ENCODE measurements at places on chromosomes 13 and 19.
A peak's percentile ranks its signal among the peaks of the same experiment; 100 is the strongest.

- peak; percentile 53 for DNase-seq
Measured at GRCh38 chr19:46265217-46265828, 31.5 kb upstream of the HIF3A start.

DNA sequence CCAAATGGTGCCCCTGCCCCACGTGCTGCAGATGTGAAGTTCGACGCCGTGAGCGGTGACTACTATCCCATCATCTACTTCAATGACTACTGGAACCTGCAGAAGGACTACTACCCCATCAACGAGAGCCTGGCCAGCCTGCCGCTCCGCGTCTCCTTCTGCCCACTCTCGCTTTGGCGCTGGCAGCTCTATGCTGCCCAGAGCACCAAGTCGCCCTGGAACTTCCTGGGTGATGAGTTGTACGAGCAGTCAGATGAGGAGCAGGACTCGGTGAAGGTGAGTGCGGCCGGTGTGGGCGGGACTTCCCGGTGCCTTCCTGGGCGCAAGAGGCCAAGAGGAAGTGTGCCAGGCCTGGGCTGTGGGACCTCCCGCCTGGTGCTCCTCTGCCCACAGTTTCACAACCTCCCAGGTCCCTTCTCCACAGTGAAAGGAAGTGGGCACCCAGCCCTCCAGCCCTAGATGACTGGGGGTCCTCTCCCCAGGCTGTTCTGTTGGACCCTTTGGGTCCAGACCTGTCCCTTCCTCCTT, 14.1 kb upstream of the RELB start:
- DNase-seq = no peak

- DNase-seq = no peak
Measured at GRCh38 chr13:36154567-36155291, 23.5 kb upstream of the DCLK1 start.

- no peak for DNase-seq
Measured at GRCh38 chr19:45473682-45474605, 6.1 kb downstream of the FOSB start.

- DNase-seq = peak; percentile 47
Measured at GRCh38 chr19:57888560-57889231, at the start of gene ZNF814. ZNF814 (minus strand) TSS chr19:57889037; CDS start chr19:57888802, 235 bp downstream.

DNA sequence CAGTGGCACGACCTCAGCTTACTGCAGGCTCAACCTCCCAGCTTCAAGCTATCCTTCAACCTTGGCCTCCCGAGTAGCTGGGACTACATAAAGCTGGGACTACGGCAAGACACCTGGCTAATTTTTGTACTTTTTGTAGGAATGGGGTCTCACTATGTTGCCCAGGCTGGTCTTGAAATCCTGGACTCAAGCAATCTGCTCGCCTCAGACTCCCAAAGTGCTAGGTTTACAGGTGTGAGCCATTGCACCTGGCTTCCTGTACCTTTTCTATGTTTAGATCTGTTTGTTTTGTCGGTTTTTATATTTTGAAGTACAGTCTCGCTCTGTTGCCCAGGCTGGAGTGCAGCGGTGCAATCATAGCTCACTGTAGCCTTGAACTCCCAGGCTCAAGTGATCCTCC, 17.5 kb upstream of the TICAM1 start:
- no peak for DNase-seq

- DNase-seq = no peak
Measured at GRCh38 chr19:16184665-16185122, 516 bp upstream of the FAM32A start.

DNA sequence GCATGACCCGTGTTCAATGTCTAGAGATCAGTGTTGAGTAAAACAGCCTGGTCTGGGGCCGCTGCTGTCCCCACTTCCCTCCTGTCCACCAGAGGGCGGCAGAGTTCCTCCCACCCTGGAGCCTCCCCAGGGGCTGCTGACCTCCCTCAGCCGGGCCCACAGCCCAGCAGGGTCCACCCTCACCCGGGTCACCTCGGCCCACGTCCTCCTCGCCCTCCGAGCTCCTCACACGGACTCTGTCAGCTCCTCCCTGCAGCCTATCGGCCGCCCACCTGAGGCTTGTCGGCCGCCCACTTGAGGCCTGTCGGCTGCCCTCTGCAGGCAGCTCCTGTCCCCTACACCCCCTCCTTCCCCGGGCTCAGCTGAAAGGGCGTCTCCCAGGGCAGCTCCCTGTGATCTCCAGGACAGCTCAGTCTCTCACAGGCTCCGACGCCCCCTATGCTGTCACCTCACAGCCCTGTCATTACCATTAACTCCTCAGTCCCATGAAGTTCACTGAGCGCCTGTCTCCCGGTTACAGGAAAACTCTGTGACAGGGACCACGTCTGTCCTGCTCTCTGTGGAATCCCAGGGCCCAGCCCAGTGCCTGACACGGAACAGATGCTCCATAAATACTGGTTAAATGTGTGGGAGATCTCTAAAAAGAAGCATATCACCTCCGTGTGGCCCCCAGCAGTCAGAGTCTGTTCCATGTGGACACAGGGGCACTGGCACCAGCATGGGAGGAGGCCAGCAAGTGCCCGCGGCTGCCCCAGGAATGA, 1.5 kb upstream of the CEACAM5 start:
- DNase-seq = no peak

DNA sequence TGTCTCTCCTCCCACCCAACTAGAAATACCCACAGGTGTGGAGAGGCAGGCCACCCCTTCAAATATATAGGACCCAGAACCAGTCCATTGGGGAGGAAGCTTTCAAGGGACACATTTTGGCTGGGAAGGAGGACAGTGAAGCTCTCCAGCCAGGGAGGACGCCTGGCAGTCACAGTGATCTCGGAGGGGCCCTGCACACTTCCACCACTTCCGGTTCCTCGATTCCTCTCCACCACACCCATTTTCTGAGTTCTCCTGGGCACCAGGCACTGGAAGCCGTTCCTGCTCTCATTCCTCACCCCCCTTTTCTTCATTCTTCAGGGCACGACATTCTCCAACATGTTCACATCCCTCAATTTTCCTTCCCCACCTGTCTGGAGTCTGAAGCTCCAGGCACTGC, 30.4 kb upstream of the CEACAM21 start:
- no peak for DNase-seq

DNA sequence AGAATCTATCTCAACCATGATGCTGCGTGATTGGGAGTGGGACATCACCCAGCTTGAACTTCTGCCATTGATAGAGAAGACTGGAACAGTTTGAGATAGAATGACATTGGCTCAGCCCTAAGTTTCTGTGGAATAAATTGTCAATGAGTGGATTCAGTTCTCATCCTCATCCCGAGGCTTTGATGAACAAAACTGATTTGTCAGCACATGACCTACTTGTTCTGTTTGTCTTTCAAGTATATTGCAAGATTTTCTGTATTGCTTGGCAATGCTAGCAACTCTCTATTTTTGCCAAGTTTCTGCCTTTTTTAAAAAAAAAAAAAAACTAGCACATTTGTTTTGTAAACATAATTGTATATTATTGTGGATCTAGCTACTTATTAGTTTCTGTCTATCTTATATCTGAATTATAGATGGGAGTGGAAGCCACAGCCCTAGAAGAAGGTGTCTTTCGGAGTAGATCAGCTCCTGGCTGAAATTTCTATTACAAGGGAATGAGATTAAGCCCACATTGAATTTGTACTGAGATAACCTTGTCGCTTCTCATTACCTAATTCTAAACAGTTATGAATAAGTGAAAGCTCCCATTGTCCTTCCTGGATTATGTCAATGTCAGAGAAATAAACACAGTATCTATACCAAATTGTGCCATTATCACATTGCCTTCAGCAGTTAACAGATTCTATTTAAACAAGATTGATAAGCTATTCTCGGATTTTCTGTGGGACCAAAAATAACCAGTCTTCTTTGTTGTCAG, 166.1 kb downstream of the TNFSF13B start:
- DNase-seq = no peak

GRCh38 chr19:50230379-50231351, 27.2 kb downstream of the MYH14 start:
- no peak for DNase-seq

DNA sequence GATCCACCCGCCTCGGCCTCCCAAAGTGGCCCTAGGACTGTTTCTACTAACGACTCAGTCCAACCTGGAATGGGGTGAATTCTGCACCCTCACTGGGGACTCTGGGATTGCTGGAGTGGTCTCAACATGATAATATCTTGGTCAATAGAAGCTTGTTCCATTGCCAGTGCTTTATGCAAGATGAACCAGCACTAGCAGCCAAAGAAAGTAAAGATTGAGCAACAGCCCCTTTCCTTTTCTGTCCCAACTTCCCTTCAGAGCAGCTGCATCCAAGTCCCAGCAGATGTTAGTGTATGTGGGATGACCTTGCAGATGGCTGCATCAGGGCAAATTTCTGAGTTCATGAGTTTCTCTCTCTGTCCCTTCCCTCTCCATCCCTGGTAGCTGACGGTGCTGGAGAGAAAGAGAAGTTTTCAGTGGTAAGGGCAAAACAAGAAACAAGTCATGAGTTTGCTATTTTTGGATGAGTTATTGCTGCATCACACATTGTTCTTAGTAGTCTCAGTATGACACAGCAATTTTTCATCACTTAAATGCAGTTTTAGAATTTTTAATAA, 183.6 kb upstream of the EDNRB start:
- DNase-seq = peak; percentile 23

GRCh38 chr13:34155931-34156607, 338.1 kb downstream of the RFC3 start:
- no peak for DNase-seq

GRCh38 chr19:41311072-41311471, 1.1 kb downstream of the CCDC97 start:
- DNase-seq = no peak

- no peak for DNase-seq
Measured at GRCh38 chr19:11364935-11365334, 9.5 kb upstream of the SWSAP1 start.

DNA sequence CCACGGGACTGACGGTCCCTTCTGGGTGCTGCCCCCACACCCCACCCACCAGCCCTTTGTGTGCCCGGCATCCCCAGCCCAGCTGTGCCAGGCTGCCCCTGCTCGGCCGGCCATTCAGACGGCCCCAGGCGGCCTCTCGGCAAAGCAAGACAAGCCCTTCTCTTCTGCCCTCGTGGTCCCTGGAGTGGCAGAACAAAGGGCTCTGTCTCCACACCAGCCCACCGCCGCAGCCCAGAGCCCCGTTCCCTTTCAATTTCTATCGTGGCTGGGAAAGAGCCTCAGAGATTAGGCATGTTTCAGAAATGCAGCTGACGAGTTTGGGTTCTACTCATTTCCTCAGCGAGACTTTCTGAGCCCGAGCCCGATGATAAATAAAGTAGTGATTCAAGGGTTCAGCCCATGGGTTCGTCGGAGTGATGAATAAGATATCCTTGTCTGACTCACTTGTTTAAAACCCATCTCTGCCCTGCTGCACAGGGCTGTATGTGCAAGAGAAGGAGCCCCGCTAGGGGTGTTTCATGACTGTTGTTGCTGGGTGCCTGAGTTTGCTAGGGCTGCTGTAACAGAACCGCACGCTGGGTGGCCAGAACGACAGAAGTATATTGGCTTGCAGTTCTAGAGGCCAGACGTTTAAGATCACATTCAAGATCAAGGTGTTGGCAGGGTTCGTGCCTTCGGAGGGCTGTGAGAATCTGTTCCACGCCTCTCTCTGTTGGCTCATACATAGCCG, 4.3 kb downstream of the MYO9B start:
- DNase-seq = peak; percentile 93

- no peak for DNase-seq
Measured at GRCh38 chr19:30046522-30046921, 104.5 kb downstream of the URI1 start.

DNA sequence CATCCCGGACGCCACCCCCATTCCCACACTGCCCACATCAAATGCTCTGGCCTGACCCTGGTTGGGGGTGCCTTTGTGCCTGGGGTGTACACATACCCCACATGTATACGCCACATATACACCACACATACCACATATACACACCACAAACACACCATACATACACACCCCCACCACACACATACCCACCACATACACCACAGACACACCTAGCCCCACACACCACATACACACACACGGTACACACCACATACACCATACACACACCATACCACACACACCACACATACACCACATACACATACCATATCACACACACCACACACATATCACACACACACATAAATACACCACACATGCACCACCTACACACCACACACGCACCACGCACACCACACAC, 10.2 kb downstream of the ERFL start:
- DNase-seq = no peak

GRCh38 chr19:13989487-13989886, 16.6 kb downstream of the RFX1 start:
- DNase-seq = no peak

DNA sequence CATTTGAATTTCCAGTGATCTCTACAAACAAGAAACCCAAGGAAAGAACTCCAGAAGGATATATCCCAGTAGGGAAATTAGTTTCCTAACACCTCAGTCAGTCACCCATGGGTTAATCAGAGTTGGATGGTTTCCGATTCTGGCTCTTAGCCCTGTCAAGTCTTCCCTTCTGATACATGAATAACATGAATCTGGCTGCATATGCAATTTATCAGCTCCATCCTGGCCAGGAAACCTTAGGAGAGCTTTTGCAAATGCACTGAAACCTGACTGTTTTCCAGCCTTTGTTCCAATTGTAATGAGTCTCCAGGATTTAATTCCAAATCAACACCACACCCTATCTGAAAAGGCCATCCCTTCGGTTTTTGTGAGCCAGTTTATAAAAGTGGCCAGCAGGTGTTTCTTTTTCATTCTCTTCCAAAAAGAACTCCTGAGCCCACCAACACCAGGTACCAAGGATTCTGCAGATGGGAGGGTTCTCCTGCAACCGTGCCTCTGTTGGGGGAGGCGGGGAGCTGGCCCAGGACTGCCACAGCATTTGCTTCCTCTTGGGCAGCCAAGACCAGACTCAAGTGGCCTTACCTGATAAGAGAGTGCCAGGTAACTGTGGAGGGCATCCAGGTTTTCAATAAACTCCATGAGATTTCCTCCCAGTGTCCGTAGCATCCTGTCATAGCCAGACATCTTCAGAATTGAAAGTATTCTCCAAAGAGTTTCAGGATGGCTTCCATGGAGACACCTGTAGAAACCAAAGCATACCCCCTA, 77.5 kb downstream of the C13orf42 start:
- no peak for DNase-seq

- no peak for DNase-seq
Measured at GRCh38 chr13:94950303-94950702, 238.0 kb upstream of the SOX21 start.

DNA sequence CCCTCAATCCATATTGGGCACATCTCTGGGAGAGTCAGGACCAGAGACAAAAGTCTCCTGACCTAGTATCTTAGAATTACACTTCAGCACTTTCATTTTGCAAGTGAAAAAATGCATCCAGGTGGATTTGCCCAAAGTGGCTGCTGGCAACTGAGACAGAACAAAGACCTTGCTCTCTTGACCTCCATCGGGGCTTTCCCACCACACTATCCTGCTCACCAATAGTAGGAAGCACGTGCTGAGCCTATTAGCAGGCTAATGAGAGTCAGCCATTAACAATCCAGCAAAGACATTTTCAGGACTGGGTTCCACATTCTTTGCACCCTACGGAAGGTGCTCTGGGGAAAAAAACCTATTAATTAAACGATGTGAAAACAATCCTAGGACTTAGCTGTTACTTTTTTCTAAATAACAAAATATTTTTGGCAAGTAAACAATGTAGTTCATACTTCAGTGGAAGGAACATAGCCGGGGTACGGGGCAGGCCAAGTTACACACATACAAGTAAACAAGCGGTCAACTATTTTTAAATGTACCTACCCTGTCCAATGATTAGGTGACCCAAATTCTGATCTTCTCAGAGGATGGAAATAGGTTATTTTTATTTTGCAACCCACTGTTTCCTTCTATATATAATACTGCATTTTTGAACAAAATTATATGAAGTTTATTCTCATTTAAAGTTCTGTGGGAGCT, 78.6 kb downstream of the CDADC1 start:
- DNase-seq = no peak

Data from fibroblast of skin of left biceps (primary cell).